ENCODE measurements at places on chromosomes 3 and 15.

DNA sequence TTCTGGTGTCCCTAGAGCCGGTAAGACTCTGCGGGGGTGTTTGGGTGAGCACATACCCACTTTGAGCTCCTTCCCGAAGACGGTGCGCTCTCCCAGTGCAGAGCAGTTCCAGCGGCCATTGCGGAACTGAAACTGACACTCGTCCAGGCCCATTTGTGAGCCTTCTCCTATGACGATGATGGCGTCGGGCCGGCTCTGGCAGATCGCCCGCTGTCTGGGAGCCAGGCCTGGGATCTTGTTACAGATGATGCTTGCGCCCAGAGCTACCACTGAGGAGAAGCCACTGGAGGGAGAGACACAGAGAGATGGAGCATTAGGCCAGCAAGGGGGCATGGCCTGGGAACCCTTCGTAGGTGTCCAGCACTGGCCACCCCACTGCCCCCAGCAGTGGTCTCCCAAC, 5.0 kb downstream of the WNT7A start:
- no peak for DNase-seq

DNA sequence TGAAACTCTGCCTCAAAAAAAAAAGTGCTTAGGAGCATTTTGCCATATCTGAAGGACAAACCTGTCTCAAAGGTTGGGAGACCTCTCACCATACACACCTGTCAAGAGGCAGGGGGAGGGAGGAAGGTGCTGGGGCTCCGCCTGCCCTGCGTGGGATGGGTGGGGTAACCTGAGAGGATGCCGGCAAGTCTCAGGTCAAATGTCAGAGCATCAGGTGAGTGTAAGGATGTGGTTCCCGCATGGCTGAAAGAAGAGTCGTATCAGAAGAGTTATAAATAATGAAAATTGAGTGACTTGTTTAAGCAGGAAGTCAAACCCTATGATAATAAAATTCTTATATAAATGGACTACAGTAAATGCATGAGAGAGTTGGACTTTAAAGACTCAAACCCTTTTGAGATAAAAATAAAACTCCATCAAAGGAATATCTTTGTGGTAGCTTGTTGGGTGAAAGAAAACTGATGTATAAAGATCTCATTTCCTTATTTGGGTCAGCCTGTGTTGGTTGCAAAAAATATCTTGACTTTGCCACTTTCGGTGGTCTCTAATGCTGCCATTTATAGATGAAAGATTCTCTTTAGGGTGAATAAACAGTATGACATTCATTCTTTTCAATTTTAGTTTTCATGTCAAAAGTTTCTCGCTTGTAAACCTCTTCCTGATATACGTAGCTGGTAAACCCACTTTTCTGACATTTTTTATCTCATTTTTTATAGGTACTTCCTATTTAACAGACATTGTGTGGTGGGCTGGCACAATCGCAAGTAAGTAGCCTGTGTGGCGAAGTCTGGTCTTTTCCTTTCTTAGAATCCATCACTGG, 23.8 kb downstream of the NIPA1 start:
- DNase-seq, result no peak

GRCh38 chr3:23463791-23464190, 260.7 kb downstream of the UBE2E2 start:
- no peak for DNase-seq

GRCh38 chr15:89075846-89076245, 12.4 kb upstream of the ABHD2 start:
- no peak for DNase-seq

DNA sequence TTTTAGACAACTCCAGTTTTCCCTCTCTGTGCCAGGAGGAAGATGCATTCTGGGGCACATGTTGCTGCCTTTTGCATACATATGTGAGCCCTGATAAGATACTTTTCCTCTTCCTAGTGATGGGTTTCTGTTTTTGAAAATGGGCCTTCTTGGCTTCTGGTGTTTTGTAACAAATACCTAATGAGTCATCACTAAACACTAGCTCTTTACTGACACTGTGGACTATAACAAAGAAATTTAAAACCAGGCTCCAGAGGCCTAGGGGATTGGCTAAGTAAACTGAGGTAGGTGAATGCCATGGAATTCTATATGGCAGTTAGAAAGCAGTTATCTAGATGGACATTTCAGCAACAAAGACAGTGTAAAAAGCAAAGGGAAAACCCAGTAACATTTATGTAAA, 93.4 kb upstream of the NR2E3 start:
- DNase-seq, result peak; percentile 13

- peak; percentile 32 for DNase-seq
Observed at GRCh38 chr3:159964166-159964973, 24.3 kb upstream of the IL12A start.

- no peak for DNase-seq
Observed at GRCh38 chr15:70453238-70453637, 310.1 kb downstream of the UACA start.

DNA sequence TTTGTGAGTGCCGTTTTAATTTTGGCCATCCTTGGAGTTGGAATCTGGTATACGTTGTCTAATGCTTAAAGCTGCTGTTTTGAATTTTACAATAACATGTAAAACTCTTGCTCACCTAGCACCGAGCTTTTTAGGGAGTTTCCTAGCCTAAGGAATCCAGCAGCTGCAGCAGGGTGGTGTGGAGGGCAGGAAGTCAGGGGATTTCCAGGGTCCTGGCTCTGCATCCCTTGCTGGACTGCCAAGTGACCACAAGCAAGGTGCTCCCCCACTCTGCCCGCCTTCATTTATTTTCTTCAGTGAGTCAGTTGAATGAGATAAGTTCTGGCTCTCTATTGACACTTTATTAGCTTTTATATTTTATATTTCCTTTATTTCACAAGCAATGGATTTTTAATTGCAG, 113.7 kb downstream of the ATG7 start:
- DNase-seq, result no peak

- DNase-seq, result no peak
Observed at GRCh38 chr3:185270956-185271332, 17.1 kb upstream of the EHHADH start.

DNA sequence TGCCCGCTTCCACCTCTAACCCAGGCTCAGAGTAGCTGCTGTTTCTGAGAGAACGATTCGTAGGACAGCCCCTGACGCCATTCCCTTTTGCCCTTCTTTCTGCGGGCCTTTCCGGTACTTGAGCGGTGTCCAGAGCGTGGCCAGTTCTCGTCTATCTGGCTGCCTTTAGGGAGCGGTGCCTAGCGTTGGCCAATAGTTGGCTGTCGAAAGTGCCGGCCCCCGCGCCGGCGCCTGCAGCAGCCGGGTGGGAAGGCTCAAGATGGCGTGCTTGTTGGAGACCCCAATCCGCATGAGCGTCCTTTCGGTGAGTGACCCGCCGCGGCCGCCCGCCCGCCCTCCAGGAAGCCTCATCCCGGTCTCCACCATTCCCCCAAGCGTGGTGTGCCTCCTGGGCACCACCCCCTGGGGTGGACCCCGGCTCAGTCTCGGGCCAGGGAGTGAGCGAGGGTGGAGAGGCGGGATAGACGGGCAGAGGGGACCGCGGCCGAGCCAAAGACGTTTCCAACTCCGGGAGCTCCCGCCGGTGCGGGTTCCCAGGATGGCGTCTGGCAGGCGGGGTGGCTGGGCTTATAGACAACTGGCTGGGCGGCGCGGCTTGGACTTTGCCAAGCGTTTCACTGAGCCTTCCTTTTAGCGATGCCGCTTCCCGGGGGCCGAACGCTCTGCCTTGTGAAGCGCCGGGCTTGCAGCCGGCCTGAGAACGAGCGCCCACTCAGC, at the start of gene ARMC8:
Gene ARMC8, plus strand, starts transcription at position 6 of the 717 bp plus-strand sequence. Its CDS starts 254 bp downstream, at position 260.
- DNase-seq, result peak; percentile 31

GRCh38 chr15:51398626-51399025, 57.2 kb downstream of the GLDN start:
- no peak for DNase-seq

GRCh38 chr3:48879307-48879993, 19.2 kb downstream of the SLC25A20 start:
- no peak for DNase-seq

- DNase-seq, result no peak
Observed at GRCh38 chr3:169562988-169563774, 100.3 kb downstream of the MECOM start.

GRCh38 chr3:10552631-10552943, 47.2 kb upstream of the ATP2B2 start:
- DNase-seq, result no peak

- DNase-seq, result no peak
Observed at GRCh38 chr3:126510308-126510910, 7.2 kb downstream of the UROC1 start.

DNA sequence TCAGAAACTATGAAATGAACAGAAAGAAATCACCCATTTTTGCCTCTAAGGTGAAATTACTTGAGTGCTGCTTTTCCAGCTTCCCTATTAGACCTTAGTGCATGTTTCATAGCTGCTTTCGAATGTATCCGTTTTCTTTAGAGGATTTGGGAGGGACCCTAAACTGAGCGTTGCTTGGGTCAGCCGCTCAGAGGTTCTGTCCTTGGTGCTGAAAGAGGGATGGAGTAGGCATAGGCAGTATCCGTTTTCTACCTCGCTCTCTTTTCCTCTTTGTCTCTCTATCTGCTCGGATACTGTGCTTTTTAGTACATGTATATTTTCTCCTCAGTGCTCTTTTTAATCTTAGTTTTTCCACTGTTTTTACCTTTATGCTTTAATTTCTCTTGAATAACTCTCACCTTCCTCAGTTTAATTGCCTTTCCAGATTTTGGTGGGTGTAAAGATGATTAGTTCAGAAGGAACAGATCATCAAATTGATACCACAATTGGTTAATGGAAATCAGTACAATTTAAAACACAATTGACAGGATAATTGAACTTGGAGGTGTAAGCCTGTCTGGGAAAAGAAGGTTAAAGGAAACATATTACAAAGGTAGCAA, at the start of gene DRD3:
Gene DRD3, minus strand, starts transcription at position 283 of the 599 bp plus-strand sequence. CDS start 7,060 bp downstream, outside the sequence.
- peak; percentile 25 for DNase-seq

Measured in stromal cell of bone marrow (primary cell).